ENCODE measurements at places on chromosomes 6 and 20.

DNA sequence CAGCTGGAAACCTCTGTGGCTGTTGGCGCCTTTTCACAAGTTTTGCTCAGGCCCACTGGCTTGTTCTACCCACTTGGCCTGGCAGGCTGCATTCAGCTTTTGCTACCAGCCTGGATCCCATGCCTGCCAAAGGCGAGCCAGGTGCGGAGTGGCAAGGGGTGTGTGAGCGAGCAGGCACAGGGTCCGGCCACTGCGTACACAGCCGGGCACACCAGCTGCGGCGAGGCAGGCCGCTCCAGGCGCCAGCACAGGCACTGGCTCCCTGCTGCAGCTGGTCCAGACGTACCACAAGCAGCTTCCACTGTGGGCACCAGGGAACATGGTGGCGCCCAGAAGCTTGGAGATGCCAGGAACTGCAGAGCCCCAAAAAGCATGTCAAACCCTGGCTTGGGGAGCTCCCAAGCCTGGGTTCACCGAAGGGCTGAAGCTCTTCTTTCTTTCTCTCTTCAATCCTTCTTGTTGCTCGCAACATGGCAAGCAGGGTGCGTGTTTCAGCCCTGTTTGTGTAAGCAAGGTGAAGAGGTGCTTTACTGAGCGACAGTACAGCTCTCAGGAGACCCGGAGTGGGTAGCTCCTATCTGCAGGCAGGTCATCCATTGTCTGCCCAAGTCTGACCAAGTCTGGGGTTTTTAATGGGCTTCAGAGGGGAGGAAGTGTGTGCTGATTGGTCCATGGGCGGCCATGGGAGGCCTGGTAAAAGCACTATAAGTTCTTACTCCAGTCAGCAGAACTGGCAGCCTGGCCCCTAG, 32.6 kb upstream of the GRM4 start:
- DNase-seq: no peak

- no peak for DNase-seq
Observed at GRCh38 chr6:21332660-21333059, 260.9 kb upstream of the SOX4 start.

GRCh38 chr6:137002505-137002904, 42.3 kb downstream of the IL20RA start:
- no peak for DNase-seq

DNA sequence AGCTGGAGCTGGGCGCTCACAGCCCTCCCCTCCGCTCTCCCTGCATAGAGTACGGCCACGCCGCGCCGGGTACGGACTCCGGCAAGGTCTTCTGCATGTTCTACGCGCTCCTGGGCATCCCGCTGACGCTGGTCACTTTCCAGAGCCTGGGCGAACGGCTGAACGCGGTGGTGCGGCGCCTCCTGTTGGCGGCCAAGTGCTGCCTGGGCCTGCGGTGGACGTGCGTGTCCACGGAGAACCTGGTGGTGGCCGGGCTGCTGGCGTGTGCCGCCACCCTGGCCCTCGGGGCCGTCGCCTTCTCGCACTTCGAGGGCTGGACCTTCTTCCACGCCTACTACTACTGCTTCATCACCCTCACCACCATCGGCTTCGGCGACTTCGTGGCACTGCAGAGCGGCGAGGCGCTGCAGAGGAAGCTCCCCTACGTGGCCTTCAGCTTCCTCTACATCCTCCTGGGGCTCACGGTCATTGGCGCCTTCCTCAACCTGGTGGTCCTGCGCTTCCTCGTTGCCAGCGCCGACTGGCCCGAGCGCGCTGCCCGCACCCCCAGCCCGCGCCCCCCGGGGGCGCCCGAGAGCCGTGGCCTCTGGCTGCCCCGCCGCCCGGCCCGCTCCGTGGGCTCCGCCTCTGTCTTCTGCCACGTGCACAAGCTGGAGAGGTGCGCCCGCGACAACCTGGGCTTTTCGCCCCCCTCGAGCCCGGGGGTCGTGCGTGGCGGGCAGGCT, 4.6 kb downstream of the KCNK15 start:
- no peak for DNase-seq

DNA sequence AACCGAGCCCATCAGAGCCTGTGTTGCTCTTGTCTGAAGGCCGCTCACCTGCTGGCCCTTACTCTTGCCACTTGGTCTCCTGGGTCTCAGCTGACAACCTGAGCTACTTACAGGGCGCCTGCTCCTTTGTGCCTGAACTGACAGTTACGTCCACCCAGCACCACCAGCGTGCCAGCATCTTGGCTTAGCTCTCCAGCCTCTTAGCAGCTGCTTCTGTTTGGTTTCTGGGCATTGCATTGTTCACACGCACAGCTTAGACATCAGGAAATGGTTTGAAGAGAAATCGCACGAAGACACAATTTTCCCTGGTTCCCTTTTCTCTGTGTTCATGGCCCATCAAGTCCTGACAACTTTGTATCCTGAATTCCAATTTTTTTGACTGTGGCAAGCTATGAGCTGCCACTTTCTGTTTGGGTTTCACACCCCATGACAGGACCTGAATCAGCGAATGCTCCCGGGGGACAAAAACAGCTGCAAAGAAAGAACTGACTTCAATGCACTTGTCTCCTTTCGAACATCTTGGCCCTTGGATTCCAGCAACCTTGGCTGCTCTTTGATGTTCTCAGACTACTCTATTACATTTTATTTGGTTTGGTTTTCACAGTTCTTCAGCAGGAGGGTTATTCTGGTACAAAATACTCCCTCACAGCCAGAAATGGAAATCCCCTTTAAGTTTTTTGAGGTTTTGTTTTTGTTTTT, 45.2 kb upstream of the LY86 start:
- DNase-seq: no peak

- DNase-seq: no peak
Observed at GRCh38 chr6:167548451-167548850, 223.6 kb downstream of the TTLL2 start.

DNA sequence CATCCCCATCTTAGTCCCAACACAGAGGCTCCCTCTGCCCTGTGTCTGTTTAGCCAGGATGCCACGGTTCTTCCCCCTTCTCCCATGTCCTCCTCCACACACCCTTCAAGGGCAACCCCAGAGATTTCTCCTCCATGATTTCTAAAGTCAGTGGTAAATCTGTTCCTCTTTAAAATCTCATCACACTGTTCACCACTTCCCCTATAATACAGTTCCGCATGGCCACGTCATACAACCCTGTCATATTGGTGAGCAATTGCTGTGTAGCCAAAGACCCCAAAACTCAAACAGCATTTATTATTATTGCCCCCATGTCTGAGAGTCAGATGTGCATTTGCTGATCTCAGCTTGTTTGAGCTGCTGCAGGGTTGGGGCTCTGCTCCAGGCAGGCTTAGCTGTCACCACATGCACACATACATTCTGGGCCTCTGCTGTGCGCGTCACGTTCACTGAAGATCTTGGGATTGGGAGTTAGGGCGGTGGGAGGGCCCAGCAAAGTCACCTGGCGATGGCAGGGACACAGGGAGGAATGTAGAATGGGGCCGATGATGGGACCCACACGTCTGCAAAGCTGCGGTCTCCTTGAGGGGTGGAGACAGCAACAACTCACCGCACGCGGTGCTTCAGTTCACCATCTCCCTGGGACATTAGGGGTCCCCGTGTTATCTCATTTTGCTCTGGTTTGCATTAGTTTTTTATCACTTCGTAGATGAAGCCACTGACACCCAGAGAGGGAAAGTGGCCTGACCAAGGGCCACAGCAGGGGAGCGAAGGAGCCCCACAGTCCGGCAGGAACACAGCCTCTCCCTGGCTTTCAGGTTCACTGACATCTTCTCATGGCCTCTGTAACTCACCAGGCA, 36.9 kb upstream of the CD93 start:
- no peak for DNase-seq

DNA sequence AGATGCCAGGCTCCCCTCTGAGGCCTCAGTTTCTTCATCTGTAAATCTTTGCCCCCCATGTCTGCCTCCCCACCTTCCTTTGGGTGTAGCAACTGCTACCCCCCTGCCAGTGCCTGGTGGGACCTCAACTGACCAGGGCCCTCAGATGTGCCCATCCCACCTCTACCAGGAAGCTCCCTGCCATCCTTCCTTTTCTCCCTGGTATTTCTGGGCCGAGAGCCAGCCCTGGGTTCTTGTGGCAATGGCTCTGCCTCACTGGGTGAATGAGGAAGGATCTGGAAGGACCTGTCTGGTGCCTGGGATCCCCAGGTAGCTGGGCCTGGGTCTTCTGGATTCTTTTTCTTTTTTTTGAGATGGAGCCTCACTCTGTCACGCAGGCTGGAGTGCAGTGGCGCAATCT, 141.1 kb upstream of the RNF24 start:
- no peak for DNase-seq

DNA sequence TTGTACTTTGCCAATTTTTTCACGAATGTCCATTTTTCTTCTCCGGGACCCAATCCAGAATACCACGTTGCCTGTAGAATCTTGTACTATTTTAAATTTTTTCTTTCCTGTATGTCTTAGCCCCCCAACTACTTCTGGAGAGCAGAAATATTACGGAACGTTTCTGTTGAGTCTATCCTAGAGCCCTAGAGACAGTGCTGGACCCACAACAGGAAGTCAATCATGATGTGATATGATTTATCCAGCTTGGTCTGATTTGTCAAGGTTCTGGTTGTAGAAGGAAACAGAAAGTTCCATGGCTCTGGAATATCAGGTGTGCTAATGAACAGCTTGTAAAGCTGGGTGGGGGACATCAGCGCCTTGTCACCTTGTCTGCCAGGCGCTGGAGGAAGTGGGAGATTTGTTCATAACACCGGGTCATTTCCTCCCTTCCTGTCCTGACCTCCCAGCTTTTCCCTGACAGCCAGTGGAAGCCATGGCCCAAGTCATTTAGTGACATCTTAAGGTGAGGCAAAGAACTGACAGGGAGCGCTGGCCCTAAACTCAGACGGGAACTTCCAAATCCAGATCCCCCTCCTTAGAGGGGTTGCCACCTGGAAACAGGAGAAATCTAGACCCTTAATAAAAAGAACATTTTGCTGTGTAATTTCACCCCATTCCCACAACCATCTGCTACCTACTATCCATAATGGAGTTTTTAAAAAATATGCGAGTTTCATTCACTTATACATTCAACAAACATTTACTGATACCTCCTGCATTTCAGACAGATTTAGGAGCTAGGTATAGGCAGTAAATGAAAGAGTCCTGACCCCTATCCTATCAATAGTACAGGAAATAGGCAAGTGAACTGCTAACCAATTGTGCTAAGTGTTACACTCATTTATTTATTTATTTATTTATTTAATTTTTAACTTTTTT, 130.5 kb downstream of the ZFP64 start:
- no peak for DNase-seq

- no peak for DNase-seq
Observed at GRCh38 chr20:34600892-34601653, 42.6 kb downstream of the MAP1LC3A start.

DNA sequence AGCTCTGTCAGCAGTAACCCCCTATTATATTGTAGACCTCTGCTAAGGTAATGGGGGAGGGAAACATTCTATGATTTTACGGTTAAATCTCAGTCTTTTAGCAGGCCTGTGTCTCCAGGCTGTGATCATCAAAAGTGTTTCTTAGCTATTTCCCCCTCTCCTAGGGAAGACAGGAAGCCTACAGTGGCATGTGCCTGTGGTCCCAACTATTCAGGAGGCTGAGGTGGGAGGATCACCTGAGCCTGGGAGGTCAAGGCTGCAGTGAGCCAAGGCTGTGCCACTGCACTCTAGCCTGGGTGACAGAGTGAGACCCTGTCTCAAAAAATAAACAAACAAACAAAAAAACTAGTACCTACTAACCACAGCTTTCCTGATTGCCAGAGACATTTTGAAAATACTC, 67.9 kb downstream of the DNAAF9 start:
- no peak for DNase-seq

- DNase-seq: no peak
Observed at GRCh38 chr6:89555806-89556205, 82.7 kb downstream of the LYRM2 start.

DNA sequence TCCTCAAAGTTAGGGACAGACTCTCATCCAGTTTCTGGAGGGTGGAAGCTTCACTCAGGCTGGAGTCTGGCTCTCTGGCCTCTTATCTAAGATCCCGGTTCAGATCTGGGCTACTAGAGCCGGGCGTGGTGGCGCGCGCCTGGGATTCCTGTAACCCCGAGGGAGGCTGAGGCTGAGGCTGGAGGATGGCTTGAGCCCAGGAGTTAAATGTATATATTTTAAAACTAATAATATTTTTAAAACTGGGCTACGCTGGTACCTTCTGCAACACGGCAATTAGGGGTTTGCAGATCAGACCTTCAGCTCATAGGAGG, 710 bp upstream of the ZNF343 start:
- DNase-seq: no peak

DNA sequence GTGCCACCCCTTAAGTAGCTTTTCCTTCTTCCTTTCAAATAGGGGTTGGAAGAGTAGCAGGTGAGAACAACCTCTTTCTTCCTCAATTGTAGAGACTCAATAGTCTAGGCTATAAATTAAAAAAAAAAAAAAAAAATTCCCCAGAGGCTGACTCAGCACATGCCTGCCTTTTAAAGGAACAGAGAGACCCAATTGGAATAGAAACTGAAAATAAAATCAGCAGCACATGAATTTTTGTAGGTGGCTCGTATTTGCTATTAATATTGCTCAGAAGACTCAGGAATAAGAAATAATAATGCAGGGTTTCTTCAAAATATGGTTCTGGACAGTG, 19.3 kb downstream of the TOP1 start:
- no peak for DNase-seq

GRCh38 chr6:11258260-11259237, 26.1 kb upstream of the NEDD9 start:
- DNase-seq: no peak

DNA sequence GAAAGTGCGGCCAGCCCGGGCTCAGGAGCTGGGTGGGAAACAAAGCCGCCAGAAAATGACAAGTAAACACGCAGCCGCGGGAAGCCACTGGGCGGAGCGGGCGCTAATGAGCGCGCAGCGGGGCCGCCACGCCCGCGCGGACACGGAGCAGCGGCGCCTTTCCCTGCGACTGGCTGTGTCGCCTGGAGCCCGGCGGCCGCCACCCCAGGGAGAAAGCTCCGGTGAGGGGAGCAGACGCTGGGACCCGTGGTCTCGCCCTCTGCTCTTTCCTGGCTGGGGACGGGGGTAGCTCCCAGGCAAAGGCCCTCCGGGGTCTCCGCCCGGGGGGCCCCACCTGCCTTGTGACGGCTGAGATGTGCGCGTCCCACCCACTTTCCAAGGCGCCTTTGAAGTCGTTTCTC, 54.9 kb downstream of the PRR18 start:
- no peak for DNase-seq

- no peak for DNase-seq
Observed at GRCh38 chr6:16765235-16765634, 4.0 kb upstream of the ATXN1 start.

GRCh38 chr6:32837651-32838113, 857 bp downstream of the TAP2 start:
- no peak for DNase-seq
